ENCODE measurements at places on chromosomes 6 and 20. TPM values are rescaled to one million over a fixed set of nuclear protein-coding genes. Genes with fewer than 3 reads are reported as not detected.
A peak's percentile ranks its signal among the peaks of the same experiment; 100 is the strongest.

Gene CFAP206
- total RNA-seq: not detected

Gene WFDC10B
- total RNA-seq: 0.39 TPM

Gene ULBP2
- 12.2 TPM for total RNA-seq

GRCh38 chr20:60553095-60553494 is 594.9 kb downstream of the CDH26 start:
- DNase-seq: no peak

DNA sequence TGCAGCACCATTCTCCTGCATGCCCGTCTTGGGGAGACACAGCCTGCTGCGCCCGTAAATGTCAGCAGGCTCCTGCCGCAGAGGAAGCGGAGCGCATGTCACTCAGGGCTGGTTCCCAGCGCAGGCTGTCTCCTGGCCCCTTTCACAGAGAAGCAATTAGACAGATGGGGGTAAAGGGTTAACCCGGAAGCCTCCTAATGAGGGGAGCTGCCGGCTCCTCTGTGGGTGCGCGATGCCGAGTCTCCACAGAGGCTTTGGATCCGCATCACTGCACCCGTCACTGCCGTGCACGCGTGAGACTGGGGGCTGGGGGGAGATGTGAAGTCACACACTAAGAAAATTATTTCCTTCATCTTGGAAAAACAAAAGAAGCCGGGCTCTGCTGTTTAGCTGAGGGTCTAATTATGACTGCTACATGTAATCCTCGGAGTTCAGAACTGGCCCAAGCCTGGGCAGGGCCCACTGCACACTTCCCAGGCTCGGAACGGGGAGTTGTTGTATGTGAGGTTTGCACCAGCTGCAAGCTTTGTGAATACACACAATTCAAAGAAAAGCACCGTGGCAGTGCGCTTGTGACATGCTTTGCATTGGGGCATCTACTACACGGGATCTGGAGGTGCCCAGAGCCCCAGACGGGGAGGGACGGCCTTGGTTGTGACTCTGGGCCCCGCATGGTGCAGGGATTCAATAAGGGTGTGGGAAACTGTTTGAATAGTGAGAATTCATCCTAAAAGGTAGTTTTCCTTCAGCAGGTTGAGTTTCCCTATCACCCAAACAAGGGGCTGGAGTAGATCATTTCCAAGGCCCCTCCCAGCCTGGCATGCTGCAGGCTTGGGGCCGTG is 331.6 kb downstream of the TAF4 start:
- DNase-seq: no peak

DNA sequence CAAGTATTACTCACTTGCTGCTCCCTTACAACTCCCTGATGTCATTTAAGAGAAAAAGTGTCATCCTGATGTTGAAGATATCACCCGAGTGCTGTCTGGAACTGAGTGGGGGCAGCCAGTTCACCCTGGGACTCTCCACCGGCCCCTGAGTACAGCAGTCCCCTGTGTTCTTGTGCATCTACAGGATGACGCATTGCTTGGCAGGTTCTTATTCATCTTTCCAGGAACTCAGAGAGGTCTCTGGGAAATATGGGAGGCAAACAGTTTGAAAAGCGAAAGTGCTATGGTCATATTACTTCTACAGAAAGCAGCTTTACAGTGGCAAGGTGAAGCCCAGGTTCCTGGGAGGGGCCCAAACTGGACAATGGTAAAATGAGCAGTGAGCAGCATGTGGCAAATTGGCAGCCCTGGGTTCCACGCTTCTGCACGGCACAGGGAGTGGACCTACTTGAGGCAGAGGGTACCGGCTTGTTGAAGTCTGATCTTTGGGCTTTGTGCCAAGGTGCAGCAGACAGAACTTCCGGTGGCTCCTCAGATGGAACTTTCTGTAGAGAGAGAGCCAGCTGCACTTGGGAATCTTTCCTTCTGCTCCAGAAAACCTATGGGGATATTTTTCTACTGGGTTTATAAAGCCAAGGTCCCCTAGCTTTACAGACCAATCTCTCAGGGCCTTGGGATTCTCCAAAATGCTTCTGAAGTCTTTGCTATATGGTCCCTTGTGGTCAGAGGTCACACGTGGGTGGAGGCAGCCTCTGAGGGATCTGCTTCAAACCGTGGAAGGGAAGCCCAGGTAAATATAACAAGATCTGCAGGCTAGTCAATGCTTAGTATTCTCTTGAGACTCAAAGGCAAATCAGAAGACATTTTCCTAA is 128.3 kb downstream of the MAP3K7 start:
- DNase-seq: peak; percentile 72

GRCh38 chr6:12024699-12025434 is 12.8 kb downstream of the HIVEP1 start:
- DNase-seq: no peak

DNA sequence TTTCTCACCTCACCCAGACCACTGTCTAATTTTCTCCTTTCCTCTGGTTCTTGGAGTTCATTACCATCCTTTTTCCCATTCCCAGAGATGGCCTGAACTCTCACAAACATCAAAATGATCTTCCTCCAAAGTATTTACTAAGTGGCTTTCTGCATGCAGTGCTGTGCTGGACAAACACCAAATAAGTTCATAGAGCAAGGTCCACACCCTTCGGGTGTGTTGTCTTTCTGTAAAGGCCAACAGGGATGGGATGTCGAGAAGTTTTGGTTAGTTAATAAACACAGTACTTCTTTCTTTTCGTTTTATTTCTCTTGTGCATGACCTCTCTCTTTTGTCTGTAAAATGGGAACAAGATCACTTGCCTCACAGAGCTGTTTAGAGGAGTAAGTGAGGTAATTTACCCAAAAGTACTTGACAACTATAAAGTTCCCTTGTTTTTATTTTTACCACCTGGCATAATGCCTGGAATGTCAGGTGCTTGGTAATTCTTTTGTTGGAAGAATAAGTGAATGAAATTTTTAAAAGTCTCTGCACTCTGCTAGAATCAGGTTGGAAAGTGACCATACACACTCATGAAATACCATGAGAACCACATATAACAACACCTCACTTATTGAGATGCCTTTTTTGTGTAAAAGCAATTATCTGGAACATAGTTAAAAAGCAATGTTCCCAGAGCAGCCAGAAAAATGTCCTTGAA is 22.8 kb upstream of the CCN6 start:
- DNase-seq: no peak
